CD8-positive, alpha-beta memory T cell (primary cell): ENCODE measurements at places on chromosomes 6 and 20. TPM values are rescaled to one million over a fixed set of nuclear protein-coding genes. Genes with fewer than 3 reads are reported as not detected.

DNA sequence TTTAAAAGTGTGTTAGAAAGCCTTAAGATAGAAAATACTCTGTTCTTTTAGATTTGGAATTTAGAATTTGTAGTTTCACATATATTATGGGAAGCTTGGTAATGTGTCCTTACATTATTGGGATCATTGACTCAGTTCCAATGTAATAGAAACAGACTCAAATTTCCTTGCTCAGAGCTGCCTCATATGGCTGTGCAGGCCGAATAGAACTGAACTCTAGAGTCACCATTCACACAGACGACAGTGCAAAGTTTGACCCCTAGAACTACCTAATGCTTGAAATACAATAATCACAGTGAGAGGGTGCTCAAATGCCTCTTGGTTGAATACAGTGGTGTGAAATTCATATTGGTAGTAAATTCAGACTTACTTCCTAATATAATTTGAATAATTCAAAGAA is 482.7 kb upstream of the CITED2 start:
- no peak for DNase-seq

- DNase-seq = no peak
These were observed 44.4 kb downstream of the FAXC start for GRCh38 chr6:99305021-99305554.

FAM120B gene
- 19.1 TPM for total RNA-seq

BTN1A1 gene
- total RNA-seq = 0.09 TPM

GGTLC1 gene
- not detected for total RNA-seq

DNA sequence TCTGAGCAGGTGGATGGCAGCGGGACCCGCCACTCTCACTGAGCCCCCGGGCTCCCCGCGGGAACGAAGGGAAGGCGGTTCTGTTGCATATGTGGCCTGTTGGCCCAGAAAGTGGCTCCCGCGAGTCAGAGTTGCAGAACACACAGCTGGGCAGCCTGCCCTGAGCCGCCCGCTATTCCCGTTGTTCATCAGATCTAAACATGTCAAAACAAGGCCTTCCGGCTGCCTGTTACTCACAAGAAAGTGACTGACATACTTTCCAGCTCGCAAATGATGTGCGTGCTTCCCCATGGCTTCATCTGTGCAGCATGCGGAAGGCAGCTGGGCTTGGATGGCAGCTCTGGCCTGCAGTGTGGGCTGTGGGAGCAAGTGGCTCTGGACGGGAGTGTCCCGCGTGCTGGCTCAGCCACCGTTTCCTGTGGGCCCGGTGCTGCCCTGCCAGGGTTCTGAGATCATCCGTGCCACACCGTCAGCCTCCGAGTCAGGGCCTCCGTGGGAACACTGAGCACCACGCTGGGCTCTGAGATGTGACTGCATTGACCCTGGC is 227.3 kb downstream of the ERMARD start:
- DNase-seq = no peak

DNA sequence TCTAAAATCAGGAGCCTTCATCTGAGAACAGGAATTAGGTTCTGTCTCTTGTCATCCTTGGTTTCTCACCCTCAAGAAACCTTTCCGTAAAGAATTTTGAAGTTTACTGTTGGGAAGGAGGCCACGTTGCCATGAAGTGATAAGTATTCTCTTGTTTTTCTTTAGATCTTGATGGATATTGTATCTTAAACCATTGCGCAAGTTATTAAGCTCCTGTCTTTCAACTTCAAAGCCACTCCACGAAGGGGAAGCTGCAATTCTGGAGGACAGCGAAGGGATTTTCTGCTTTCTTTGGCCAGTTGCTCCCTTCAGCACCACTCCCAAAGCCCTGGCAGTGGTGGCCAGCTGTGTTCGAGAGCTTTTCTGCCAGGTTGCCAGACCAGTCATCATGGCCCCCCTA is 198.1 kb upstream of the EXOC2 start:
- DNase-seq = no peak

GRCh38 chr6:114611696-114612095 is 268.9 kb upstream of the HS3ST5 start:
- no peak for DNase-seq

- DNase-seq = no peak
These were observed 259.8 kb upstream of the FLRT3 start for GRCh38 chr20:14597206-14597715.

DNA sequence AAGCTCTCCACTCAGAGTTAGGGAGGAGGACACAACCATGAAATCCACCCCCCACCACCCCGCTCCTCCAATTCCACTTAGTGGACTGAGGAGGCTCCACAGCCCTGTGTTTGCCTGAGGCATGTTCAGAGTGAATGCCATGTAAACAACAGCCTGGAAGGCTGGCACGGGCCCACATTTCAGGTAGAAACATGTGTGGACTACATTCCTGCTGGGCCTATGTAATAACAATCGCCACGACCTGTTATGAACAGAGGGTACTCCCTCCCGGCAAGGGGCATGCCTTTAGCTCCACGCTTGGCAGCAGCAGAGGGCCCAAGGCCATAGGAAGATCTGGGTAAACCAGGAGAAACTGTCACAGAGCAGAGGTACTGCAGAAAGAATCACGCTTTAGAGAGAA is 65.5 kb downstream of the ISM1 start:
- no peak for DNase-seq

- no peak for DNase-seq
These were observed 256.6 kb downstream of the RFPL4B start for GRCh38 chr6:112603726-112604125.

DNA sequence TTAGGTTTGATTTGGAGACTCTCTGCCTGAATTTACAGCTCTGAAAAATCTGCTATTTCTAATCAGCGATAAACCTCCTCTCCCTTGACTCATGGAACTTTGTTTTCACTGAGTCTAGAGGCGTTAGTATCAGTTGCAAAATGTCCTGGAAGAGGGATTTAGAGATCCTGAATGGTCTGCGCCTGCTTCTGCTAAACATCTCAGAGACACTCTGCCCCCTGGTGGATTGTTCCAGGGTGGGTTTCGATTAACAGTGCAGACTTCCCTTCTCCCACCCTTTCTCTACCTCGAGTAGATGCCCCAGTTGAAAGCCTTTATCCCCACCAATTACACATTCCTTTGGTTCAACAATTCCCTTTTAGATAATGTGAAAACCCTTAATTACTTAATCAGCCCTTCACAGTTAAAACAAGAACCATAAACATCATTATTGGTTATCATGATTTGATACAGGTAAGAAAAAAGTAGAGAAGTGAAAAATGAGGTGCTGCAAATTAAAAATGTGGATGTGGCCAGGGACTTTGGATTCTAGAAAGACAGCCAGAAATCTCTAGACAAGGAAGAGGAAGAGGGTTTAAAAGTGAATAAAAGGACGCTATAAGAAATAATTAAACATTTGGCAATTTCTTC is 5.5 kb downstream of the HTR1B start:
- no peak for DNase-seq

DNA sequence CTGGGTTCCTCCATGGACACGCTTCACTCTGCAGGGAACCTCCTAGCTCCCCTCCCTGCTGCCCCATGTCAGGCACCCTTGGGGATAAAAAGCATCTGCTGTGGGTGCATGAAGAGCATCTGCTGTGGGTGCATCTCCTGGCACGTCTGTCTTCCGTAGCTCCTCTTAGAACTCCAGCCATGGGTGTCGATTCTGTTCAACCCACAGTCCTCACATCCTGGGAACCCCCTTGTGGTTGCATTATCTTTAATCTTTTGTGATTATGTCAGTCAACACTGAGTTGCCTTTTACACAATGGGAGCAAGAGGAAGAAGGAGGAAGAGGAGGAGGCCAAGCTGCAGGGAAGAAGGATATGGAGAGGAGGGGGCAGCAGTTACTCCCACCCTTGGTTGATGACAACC is 24.1 kb upstream of the CCR6 start:
- no peak for DNase-seq

- DNase-seq = no peak
These were observed 25.0 kb downstream of the SH3BGRL2 start for GRCh38 chr6:79656134-79656533.

DNA sequence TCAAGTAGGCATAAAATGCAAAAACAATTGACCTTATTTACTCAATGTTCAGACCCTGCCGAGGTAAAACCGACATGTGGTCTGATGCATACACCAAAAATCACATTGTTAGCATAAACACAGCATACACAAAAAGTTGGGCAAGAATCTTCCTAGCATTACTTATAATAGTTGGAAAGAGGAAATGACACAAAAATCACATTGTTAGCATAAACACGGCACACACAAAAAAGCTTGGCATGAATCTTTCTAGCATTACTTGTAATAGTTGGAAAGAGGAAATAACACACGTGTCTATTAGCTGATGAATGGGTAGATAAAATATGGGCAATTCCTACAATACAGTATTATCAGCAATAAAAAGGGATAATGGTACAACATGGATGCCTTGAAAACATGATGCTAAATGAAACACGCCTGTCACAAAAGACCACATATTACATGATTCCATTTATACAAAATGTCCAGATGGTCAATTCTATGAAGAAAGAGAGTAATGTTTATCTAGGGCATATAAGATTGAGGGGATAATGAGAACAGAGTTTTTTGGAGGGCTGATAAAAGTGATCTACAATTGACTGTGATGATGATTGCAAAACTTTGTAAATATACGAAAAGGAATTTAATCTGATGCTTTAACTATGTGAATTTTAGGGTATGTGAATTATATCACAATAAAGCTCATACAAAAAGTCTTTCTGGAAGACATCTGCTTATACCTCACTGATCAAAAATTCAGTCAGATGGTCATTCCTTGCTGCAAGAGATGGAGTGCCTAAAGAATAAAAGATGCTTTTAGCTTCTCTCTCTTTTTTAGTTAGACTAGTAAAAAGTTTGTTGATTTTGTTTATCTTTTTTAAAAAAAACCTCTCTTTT is 1019.5 kb upstream of the CITED2 start:
- DNase-seq = no peak

- no peak for DNase-seq
These were observed 83.9 kb upstream of the CEP85L start for GRCh38 chr6:118735320-118735719.

CTAGE9 gene
- total RNA-seq = not detected
